ENCODE measurements at places on chromosomes 1 and 21.

- no peak for DNase-seq
Observed at GRCh38 chr1:10733474-10734366, 62.7 kb downstream of the CASZ1 start.

DNA sequence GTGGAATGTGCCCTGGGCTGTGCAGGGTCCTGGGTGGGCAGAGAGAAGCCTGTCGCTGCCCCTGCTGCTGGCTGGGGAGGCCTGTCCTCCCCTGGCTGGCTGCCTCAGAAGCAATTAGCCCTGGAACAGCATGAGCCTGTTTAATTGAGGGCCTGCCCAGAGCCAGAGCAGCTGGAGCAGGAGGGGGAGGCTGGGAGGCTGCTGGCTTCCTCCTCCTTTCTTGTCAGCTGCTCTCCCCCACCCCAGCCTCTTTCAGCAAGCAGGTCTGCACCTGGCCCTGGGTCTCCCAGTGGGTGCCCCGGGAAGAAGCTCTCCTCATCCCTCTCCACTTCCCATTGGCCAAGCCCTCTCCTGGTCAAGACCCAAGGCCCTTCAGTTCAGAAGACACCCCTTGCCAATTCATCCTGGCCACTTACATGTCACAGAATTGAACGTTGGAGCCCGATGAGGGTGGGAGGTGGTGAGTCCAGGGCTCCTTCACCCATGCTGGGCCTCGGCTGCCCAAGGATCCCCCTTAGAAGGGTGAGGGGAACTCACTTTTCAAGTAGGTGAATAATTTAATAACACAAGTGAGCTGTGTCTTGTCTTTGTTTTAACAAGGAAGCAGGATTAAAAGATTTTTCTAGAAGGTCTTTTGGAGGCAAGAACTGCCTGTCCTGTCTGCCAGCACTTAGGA lies 13.2 kb downstream of the AMPD2 start:
- no peak for DNase-seq

DNA sequence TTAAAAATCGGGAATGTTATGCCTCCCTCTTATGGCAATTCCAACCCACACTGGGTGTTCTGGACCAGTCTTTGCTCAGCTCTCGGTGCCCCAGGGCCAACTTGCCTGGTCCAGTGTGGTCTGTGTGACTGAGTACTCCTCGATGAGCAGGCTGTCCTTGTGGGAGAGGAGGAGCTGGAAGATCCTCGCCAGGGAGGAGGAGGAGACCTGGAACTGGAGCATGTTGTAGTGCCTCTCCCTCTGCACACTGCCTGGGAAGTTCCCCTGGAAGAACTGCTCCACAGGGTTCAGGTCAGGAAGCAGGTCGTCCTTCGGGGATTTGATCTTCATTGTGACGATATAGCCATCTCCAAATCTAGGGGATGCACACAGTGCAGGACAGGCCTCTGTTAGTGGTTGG lies 88.5 kb upstream of the GCLM start:
- DNase-seq, result no peak

DNA sequence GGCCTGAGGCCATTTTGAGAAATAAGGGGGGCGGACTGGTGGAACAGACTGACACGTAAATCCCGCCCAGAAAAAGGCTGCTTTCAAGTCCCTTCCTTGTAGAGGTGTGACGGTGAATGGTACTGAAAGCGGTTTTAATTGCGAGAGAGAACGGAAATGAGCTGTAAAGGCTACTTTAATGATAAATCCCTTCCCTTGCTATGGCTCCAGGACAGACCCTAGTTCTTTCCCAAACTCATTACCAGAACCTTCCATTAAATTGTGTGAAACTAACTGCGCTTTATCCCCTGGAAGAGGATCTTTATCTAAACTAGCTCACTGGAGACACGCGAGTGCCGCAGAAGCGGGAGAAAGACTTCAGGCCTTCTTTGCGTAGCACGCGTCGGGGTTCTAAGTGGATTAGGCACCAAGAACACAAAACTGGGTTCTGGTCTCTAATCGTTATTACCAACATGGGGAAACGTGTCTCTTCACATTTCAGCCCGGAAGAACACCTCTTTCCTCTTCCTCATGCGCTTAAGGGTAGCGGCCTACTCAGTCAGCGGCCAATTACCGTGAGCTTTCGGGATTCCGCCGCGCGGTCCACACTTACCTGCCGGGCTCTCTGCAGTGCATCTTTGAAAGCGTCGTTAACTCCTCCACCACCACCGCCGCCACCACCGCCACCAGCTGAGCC lies 441 bp downstream of the FUBP1 start:
- peak; percentile 22 for DNase-seq

- no peak for DNase-seq
Observed at GRCh38 chr1:147283011-147283410, 40.5 kb downstream of the CHD1L start.

- DNase-seq, result no peak
Observed at GRCh38 chr1:21899987-21900386, 37.1 kb downstream of the HSPG2 start.

GRCh38 chr1:100607628-100608240 lies 69.8 kb downstream of the GPR88 start:
- no peak for DNase-seq

DNA sequence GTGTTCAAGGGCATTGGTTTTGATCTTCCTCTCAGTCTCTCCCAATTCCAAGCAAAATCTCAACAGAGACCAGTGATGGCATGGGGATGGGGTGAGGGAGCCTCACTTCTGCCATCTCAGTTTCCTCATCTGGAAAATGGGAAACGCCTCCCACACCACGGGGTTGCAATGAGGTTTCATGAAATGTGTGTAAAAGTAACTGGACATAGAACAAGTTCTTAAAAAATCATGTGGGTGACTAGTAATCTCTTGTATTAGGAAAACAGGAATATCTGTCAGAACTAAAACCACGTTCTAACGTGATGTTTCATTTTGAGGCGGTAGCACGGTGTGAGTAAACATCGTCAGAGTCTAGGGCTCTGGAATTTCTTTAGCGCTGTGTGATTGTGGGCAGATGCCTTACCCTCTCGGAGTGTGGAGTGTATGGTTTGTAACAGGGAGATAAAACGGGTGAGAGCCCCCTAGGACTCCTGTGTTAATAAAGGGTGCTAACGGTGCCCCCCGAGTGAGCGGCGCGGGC lies 55.5 kb upstream of the DNAJC6 start:
- DNase-seq, result no peak

- DNase-seq, result no peak
Observed at GRCh38 chr1:182003025-182003725, 58.3 kb downstream of the ZNF648 start.

- no peak for DNase-seq
Observed at GRCh38 chr1:52604063-52604770, 2.0 kb downstream of the GPX7 start.

- no peak for DNase-seq
Observed at GRCh38 chr1:97488530-97488929, 432.3 kb downstream of the DPYD start.

DNA sequence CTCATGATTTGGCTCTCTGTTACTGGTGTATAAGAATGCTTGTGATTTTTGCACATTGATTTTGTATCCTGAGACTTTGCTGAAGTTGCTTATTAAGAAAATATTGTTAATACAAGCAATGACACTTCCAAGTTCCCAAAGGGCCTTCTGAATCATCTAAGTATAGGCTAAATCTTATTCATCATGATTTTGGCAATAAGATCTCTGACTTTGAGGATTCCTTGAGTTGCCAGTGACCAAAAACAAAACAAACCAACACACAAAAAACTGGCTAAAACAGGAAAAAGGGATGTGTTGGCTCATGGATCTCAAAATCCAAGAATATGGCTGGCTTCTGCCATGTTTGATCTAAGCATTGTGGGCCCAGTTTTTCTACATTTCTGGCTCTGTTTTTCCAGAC lies 163.4 kb downstream of the HHIPL2 start:
- no peak for DNase-seq

GRCh38 chr21:21396424-21396823 lies 398.2 kb downstream of the NCAM2 start:
- no peak for DNase-seq

GRCh38 chr1:56931686-56932085 lies 34.1 kb downstream of the C8B start:
- no peak for DNase-seq

DNA sequence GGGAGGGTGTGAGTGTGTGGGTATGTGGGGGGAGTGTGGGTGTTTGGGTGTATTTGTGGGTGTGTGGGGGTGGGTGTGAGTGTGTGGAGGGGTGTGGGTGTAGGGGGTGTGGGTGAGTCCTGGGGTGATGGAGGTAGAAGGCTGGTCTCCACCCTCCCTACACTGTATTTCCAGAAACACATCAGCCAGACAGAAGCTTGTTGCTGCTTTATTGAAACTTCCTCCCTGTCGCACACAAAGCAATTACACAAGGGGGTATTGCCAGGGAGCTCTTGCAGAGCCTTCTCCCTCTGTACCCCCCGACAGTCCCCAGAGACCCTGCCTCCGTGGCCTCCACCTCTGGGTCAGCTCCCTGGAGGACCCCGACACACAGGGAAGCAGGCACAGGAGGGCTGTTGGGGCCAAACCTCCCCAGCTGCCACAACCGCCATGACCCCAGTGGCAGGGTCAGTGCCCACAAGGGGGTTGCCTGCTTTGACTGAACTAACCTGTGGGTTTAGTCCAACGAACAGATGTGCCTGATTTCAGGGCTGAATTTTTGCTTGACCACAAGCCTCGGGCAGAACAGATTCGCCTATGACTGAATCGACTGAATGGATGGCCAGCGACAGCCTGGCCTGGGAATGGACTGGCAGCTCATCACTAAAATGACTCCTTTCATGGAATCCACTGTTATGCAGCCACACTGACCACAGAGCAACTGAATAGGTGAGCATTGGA lies 9.1 kb upstream of the MATN1 start:
- DNase-seq, result no peak

DNA sequence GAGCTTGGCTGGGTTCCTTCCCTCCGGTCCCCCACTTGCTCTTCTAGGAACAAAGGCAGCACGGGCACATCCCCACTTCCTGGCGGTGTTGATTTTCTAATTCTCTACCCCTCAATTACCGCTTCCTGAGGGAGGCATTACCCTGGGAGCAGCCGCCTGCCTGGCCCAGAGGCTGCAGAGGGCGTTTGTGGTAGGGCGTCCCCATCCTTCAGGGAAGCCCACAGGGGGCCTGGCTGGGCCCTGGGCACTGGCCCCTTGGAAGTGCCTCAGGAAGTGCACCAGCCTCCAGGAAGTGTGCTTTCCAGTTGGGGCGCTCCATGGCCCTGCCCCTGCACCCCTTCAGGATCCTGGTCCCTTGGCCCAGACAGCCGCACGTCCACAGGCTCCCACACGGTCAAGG lies 42.1 kb upstream of the CASZ1 start:
- DNase-seq, result no peak

- no peak for DNase-seq
Observed at GRCh38 chr1:20632386-20632785, 872 bp upstream of the PINK1 start.

GRCh38 chr1:149846593-149847466 lies 52.5 kb upstream of the BOLA1 start:
- no peak for DNase-seq

GRCh38 chr1:193590102-193590501 lies 403.7 kb upstream of the B3GALT2 start:
- DNase-seq, result no peak

DNA sequence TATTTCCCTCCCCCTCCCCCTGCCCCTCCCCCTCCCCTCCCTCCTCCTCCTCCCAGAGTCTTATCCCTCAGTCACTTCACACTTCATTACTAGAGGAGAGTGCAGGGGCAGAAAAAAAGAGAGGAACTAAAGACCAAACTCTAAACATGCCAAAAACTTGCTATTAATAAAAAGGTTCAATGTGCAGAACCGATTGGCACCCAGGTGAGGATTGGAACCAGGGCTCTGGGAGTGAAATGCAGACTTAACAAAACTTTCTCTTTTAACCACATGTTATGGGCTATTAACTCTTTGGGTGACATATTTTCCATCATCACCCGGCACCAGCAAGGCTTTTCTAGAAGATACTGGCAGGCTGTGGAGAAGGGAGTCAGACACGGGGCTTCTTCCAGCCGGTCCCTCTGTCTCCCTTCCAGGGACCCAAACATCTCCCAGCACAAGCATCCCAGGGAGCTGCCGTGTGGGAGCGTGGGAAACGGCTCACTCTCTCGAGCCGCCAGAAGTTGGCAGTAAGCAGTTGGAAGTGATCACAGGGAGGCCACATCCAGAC lies 13.6 kb downstream of the NID1 start:
- DNase-seq, result no peak

DNA sequence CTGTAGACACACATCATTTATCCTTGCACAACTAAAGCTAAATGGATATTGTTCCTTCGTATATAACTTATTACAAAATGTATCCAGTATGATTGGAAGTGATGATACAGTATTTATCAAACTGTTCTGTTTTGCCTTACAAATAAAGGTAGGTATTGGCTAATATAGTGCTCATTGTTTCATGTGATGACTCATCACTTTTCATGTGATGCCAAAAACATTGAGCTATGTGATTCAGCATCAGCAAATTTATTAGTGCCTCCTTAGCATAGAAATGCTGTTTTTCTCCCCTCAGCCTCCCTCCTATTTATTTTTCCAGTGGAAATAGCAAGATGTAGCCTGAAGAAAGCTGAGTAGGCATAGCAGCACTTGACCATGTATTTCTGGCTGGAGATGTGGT lies 228.6 kb upstream of the LYPLAL1 start:
- DNase-seq, result no peak

DNA sequence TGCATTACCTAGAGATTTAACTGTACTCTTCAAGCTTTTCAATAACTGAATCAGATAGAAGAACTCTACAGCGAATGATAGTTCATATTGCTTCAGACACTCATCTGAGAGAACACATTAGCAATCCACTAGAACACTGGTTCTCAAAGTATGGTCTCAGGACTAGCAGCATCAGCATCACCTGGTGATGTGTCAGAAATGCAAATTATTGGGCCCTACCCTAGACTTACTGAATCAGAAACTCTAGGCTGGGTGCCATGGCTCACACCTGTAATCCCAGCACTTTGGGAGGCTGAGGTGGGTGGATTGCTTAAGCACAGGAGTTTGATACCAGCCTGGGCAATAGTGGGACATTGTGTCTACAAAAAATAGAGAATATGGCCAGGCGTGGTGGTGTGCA lies 24.9 kb upstream of the GLIS1 start:
- no peak for DNase-seq

DNA sequence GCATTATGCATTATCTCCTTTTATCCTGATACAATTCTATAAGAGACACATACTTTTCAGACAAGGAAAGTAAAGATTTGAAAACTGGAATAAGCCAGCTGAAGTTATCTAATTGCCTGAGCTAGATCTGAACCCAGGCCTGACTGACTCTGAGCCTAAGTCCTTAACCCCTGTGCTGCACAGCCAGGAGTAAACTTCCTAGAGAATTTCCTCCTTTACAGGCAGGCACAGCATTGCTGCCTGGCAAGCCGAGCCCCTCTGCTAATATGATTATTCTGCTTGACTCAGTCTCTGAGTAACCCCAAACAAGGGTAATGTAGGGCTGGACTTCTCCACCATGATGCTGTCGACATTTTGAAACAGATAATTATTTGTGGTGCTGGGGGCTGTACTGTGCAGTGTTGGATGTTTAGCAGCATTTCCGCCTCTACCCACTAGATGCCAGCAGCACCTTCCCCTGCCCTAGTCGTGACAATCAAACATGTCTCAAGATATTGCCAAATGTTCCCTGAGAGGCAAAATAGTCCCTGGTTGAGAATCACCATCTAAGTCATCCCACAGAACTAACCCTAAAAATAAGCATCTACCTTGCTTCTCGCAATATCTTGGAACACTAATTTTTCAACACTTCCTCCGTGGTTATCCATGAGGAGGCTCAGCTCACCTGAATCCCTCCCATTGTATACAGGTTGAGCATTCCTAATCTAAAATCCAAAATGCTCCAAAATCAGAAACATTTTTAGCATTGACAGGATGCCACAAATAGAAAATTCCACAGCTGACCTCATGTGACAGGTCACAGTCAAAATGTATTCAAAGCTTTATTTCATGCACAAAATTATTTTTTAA lies 18.5 kb downstream of the CAMK1G start:
- no peak for DNase-seq
